Activated naive CD8-positive, alpha-beta T cell treated with anti-CD3 and anti-CD28 coated beads, Interleukin-2, amount 50 U/mL, for 24 hours (primary cell): ENCODE measurements at places on chromosomes 6 and 20.

GRCh38 chr6:168774381-168774780 lies 333.4 kb downstream of the SMOC2 start:
- no peak for DNase-seq

- no peak for DNase-seq
Observed at GRCh38 chr6:142500250-142500786, 198.5 kb downstream of the ADGRG6 start.

- no peak for DNase-seq
Observed at GRCh38 chr6:79426625-79427278, 110.5 kb downstream of the LCA5 start.

DNA sequence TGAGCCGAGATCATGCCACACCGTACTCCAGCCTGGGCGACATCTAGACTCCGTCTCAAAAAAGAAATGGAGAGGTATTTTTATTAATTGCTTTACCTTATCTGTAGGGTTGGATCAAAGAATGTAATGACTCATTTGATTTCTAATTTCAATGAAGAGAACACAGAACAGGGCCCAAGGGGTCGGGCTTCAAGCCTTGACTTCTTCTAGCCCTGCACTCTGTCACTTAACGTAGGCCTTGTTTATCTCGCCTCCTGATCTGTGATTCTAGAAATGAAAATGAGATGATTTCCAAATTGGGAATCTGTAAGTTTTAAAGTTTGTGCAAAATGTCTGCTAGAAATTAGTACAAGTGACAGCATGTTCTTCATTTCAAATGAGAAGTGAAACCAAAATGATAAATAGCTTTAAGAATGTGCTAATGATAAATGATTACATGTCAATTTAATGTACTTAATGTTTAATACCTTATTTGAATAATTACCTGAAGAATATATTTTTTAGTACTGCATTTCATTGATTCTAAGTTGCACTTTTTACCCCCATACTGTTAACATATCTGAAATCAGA lies 180.5 kb downstream of the SLC16A10 start:
- no peak for DNase-seq

GRCh38 chr6:39476151-39476550 lies 153.6 kb upstream of the KCNK16 start:
- no peak for DNase-seq

DNA sequence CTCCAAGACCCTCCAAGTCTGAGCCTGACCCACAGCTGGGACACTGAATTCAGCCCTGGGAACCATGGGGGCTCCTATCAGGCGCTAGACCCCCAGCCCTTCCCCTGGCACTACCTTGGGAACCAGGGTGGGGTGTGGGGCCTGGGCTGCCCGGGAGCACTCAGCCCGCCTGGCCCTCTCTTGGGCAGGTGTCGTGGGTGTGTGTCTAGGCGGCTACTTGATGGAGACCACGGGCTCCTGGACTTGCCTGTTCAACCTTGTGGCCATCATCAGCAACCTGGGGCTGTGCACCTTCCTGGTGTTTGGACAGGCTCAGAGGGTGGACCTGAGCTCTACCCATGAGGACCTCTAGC lies 14.6 kb downstream of the SLC17A9 start:
- no peak for DNase-seq

DNA sequence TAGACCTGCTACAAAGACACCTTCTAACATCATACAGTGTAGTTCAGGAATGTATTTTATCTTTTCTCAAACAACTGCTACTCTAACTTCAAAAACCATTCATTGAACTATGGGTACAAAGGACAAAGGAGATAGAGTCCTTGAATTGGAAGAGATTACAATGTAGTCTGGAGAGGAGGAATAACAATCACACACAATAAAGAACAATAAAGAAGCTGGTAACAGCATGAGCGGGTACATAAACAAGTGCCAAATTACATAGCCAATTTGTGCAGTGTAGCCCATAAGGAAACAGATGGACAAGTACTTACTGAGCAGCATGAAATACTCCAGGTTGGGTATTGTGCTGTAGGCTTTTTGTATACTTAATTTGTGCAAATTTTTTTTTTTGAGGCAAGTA lies 44.3 kb downstream of the OSTM1 start:
- no peak for DNase-seq

DNA sequence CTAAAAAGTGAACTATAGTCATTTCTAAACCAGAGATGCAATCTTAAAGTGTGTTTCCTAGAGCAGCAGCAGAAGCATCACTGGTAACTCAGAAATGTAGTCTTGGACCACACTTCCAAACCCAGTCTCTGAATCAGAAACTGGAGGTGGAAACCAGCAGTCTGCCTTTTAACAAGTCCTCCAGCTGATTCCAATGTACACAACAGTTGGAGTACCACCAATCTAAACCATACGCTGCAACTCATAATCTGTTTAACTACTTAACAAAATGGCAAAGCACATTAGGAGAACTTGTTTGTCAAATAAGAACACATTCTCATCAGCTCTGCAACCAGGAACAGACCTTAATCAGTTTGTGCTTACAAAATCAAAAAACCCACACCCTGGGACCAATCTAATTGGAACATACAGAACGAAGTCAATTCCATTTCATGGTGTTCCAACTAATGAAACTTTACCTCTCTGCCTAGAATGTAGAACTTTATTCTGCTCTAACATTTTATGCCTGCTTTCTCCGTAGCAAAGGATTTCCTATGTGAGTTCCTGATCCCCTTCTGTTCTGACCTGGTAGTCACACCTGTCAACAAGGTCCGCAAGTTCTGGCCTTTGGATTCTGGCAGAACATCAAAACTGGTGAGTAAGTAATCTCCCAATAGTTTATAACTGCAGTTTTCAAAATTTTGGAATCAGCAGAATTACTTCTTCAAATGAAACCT lies 390.4 kb downstream of the HTR1B start:
- DNase-seq: no peak

GRCh38 chr6:55568808-55569439 lies 10.1 kb downstream of the HMGCLL1 start:
- no peak for DNase-seq

GRCh38 chr20:48380661-48381060 lies 447.1 kb downstream of the PREX1 start:
- DNase-seq: no peak

- no peak for DNase-seq
Observed at GRCh38 chr6:168785720-168786511, 344.9 kb downstream of the SMOC2 start.

- DNase-seq: no peak
Observed at GRCh38 chr6:90314514-90314913, 17.9 kb upstream of the BACH2 start.

- DNase-seq: no peak
Observed at GRCh38 chr6:138013959-138014358, 93.3 kb downstream of the PERP start.

DNA sequence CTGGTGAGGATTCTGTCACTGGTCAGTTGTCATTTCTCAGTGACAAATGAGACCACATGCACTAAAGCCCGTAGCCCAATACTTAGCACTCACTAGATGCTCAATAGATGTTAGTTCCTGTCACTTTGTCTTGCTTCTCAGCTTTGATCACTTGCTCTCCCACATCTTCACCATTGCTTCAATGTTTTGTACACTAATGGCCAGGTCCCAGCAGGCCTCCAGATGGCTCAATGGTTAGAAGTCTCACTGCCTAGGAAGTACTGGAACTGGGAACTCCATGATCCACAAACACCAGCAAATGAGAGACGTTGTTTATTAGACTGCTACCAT lies 502.8 kb upstream of the JARID2 start:
- no peak for DNase-seq

- no peak for DNase-seq
Observed at GRCh38 chr6:108616544-108616943, 55.8 kb downstream of the FOXO3 start.

GRCh38 chr6:151381722-151382121 lies 9.6 kb downstream of the ZBTB2 start:
- no peak for DNase-seq

DNA sequence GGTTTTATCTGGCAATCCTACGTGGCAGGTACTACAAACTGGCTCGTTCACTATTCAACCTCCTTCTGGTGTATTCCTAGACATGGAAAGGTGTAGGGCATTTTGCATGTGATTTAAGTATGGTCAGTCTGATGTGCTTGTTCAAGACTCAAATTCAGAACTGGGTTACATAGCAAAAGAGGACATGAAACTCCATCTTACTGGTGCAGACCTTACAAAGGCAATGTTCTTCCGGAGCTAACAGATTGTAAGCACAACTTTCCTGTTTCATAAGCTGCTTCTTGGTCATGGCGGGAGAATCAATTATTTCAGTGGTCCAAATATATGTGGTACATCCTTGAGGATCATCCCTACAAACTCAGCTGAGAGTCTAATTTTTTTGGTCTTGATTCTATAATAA lies 703.4 kb downstream of the EPM2A start:
- DNase-seq: no peak

- DNase-seq: no peak
Observed at GRCh38 chr20:50068041-50068651, 44.8 kb downstream of the UBE2V1 start.

- no peak for DNase-seq
Observed at GRCh38 chr20:997016-997415, 5.1 kb downstream of the RSPO4 start.

- DNase-seq: no peak
Observed at GRCh38 chr20:9928955-9929354, 90.1 kb upstream of the PAK5 start.

GRCh38 chr6:47200536-47201334 lies 109.0 kb downstream of the TNFRSF21 start:
- DNase-seq: no peak

DNA sequence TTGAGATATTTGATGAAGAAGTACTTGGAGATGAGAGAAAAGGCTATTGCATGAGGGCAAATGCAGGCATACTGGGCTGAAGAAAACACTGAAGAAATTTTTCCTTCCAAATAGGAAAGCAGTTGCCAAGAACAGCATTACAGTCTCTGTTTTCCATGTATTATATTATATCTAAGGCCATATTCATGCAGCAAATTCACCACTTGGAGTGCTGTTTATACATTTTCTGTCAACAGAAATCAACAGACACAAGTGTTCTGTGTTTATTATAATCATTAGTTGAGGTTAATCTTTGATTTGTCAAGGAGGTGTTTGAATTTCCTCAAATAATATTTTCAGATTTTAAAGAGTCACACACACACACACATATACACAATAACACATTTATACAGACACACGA lies 268.8 kb upstream of the PLCB4 start:
- no peak for DNase-seq

DNA sequence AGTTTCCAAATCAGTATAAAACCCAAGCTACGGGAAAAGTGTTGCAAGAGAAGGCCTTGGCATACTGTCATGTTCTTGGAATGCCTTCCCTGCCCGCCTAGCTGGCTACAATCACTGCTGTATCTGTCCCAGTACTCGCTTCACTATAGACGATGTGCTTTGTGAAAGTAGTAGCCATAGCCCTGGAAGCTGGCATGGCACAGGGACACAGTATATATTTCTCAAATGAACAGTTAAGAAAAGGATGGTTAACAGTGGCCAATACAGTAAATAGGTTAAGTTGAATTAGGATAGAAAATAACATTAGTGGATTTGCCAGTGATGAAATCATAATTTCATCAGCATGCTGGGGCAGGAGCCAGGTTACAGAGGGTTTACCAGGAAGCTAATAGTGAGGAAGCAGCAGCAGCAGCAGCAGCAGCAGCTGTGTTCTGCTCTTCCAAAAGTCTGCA lies 499.3 kb downstream of the CDKAL1 start:
- no peak for DNase-seq

GRCh38 chr6:36969240-36969691 lies 14.7 kb downstream of the PI16 start:
- no peak for DNase-seq

DNA sequence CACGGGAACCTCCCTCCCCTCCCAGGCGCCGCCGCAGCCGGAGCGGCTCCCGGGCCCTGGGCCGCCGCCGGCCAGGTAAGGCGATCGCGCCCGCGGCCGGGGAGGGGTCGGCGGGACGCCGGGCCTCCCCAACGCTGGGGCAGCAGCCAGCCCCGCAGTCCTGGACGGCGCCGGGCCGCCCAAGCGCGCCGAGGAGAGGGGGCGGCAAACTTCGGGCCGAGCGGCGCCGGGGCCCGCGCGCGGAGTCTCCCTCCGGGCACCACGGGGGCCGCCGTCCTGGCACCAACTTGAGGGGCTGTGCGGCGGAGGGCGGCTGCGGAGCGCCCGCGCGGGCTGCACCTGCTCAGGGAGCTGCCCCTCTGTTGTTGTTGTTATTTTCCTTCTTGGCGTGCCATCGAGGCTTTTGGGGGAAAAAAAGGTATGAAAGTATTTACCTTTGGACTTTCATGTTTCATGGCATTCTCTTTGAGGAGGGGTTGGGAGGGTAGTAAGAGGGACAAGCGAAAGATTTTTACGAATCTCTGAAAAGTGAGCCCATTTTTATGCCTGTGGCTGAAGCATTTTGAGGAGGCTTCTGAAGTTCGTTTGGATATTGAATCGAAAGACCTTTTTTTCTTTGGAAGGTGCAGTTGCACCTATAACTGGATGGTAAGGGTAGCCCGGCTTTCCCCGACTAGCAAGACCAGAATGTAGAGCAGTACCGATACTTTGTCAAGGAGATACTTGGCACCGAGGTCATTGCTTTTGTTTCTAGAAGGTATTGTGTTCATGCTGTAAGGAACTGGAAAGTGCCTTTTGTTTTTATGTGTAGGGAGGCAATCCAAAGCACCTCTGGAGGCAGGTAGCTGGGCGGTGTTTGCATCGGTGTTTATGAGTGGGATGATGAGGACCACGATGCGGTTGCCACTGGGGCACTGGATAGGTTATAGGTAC lies at the start of gene RNF182:
Gene RNF182 (plus strand): TSS at position 4 of the 933 bp plus-strand sequence. CDS start 52,168 bp downstream, outside the sequence.
- peak; percentile 5 for DNase-seq

DNA sequence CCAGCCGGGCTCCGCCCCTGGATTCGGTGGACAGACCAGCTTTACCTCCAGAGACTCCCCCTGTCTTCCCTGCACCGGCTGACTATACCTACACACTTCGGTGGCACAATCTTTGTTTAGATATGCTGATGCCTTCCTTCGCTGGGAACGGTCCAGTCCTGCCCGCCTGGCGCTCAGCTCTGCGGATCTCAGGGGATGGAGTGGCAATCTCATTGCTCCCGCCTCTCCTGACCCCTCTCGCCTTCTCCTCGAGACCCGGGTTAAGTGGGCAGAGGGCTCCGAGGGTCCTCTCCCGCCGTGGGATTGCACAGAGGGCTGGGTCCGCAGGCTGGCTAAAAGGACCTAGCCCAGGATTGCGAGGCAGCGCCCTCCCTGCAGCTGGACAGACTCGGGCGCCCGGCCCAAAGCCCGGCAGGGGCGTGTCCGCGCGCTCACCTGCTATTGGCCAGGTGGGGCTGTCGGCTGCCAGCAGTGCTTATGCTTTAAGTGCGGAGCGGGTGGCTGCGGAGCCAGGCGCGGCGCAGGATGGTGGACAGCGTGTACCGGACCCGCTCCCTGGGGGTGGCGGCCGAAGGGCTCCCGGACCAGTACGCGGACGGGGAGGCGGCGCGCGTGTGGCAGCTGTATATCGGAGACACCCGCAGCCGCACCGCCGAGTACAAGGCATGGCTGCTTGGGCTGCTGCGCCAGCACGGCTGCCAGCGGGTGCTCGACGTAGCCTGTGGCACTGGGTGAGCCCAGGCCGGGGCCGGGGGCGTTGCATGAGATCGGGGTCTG lies at the start of gene GNMT:
Gene GNMT (plus strand): TSS at position 512 of the 777 bp plus-strand sequence. CDS start 14 bp downstream, at position 526.
- DNase-seq: peak; percentile 31

GRCh38 chr6:75943381-75943780 lies 129.1 kb downstream of the IMPG1 start:
- no peak for DNase-seq
